ENCODE measurements at places on chromosomes 6 and 20. TPM values are rescaled to one million over a fixed set of nuclear protein-coding genes. Genes with fewer than 3 reads are reported as not detected.

DNA sequence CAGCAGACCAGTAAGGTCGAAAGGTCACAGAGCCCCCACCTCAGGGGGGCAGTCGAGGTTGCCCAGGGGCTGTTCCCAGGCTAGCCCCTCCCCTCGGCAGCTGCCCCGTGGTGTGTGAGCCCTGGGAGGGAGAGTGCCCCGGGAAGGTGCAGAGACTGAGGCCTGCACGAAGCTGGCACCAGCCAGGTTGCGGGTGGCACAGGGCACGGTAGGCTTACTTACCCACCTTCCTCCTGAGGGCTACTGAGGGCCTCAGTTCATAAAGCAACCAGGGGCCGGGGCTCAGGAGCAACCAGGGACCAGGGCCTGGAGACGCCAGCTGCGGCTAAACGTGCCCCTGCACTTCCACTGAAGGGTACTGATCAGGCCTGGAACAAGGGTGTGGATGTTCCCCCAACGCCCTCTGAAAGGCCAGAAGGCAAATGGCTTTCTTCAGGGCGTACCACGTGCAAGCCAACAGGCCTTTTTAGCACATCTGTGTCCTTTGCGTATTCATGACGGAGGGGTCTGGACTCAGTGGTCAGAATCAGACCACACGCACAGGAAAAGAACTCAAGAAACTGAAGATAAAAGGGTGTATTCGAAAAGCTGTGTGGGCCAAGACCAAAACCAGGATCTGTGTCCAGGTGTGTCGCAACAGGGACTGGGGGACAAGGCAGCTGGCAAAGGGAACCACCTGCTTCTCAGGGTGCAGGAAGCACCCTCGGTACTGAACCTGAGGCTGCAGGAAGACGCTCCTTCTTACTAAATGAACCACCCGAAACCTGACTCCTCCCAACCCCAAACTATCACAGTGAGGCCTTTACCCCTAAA lies 24.5 kb upstream of the TCFL5 start:
- H3K27me3 ChIP-seq: no peaks in the 10 kb centered on the region
- DNase-seq: no peak
- H3K27ac ChIP-seq: peak overlapping the region; percentile 16
- H3K4me3 ChIP-seq: no peak overlapping the region
- no peaks in the 10 kb centered on the region for H3K4me1 ChIP-seq

DNA sequence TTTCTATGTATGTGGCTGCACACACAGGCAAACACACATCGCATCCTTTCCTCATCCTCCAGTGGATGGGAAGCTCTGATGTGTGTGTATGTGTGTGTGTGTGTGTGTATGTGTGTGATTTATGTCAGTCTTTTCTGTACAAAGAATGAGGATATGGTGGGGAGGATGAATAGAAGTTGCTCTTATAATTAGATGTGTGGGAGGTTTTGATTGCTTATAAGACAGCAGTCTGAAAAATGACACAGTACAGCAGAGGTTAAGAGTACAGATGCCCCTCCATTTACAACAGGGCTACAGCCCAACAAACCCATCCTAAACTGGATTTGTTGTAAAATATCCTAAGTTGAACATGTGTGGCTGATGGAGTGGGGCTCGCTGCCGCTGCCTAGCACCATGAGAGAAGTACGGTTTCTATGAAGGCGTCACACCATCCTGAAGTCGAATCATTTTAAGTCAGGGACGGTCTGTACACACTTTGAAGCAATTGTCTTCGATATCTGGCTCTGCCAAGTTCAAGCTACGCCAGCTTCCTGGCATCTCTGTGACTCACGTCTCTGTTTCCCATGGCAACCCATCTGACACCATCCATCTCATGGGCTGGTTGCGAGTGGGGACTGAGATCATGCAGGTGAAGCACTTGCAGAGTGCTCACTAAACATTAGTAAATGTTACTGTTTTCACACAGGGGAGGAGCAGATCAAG lies 252.6 kb downstream of the MYLK4 start:
- H3K4me3 ChIP-seq: no peak overlapping the region
- H3K4me1 ChIP-seq: no peaks in the 10 kb centered on the region
- H3K27me3 ChIP-seq: no peaks in the 10 kb centered on the region
- no peak for DNase-seq
- no peak overlapping the region for H3K27ac ChIP-seq

- peaks cover 8% of the 10 kb centered on the region for H3K4me1 ChIP-seq
- no peak overlapping the region for H3K27ac ChIP-seq
- H3K27me3 ChIP-seq: no peaks in the 10 kb centered on the region
- no peak overlapping the region for H3K4me3 ChIP-seq
Observed at GRCh38 chr20:19631410-19631809, 126.6 kb upstream of the RIN2 start.

- DNase-seq: no peak
- no peaks in the 10 kb centered on the region for H3K4me1 ChIP-seq
- H3K27ac ChIP-seq: no peak overlapping the region
- no peaks in the 10 kb centered on the region for H3K36me3 ChIP-seq
Observed at GRCh38 chr6:129965096-129965495, 53.3 kb upstream of the L3MBTL3 start.

DNA sequence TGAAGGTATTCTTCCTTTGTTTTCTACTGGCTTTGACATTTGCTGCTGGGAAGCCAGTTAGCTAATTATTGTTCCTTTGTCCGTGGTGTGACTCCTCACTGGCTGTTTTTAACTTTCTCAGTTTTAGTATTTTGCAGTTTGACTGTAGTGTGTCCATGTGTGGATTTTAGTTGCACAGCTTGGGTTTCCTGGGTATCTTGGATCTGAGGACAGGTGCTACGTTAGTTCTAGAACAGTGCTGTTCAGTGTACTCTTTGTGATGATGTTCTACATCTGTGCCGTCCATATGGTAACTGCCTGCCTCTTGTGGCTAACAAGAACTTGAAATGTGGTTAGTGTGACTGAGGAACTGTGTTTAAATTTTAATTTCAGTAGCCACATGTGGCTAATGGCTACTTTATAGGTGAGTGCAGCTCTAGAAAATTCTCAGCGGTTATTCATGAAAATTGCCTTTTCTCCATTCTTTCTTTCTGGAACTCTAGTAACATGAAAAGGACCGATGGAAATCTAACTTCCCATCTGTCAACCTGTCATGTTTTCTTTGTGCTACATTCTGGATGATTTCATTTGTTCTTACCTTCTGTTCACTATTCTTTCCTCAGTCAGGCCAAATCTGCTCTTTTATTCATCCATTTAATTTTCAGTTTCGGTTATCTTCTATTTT lies 7.4 kb downstream of the SNX9 start:
- peaks cover 2% of the 10 kb centered on the region for H3K36me3 ChIP-seq
- no peaks in the 10 kb centered on the region for H3K27me3 ChIP-seq
- H3K27ac ChIP-seq: no peak overlapping the region
- no peak overlapping the region for H3K4me3 ChIP-seq
- H3K4me1 ChIP-seq: peaks cover 22% of the 10 kb centered on the region

GRCh38 chr6:24907919-24908649 lies 27.7 kb downstream of the RIPOR2 start:
- peaks cover 15% of the 10 kb centered on the region for H3K36me3 ChIP-seq
- H3K27ac ChIP-seq: no peak overlapping the region
- no peak overlapping the region for H3K4me3 ChIP-seq
- no peak for DNase-seq
- peaks cover 92% of the 10 kb centered on the region for H3K27me3 ChIP-seq

- H3K4me1 ChIP-seq: peaks cover 28% of the 10 kb centered on the region
- H3K27me3 ChIP-seq: no peaks in the 10 kb centered on the region
- H3K27ac ChIP-seq: no peak overlapping the region
- no peak overlapping the region for H3K4me3 ChIP-seq
- DNase-seq: no peak
Observed at GRCh38 chr6:165704045-165704748, 41.2 kb upstream of the PDE10A start.

- H3K36me3 ChIP-seq: no peaks in the 10 kb centered on the region
- no peak overlapping the region for H3K27ac ChIP-seq
- H3K4me1 ChIP-seq: no peaks in the 10 kb centered on the region
- no peak for DNase-seq
Observed at GRCh38 chr6:103085801-103086200, 1692.3 kb downstream of the GRIK2 start.

DNA sequence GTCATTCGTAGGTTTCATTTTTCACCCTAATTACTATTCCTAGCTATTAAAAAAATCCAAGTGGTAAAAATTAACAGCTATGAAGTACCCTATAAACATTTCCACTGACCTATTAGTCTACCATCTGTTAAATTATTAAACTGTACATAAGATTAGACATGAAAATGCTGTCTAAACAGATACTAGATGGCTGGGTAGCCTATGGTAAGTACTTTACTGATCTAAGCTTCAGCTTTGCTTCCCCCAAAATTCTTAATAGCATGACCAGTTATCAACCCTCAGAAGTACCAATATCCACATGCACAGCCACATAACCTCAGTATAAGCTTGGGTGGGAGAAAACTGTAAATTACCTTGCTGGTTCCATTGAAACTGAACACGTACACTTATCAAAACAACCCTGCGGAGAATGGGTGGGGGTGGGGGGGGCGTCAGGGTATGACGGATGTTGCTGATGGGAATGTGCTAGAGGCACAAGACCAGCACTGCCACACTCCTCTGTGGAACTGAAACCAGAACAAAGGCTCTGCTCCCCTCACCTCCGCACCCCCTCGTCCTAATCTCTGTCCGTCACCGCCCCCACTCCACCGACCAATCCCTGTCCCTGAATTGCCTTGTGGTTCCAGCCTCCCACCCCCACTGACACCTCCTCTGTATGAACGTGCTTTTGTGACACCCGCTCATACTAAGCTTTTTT lies 45.3 kb downstream of the B4GALT5 start:
- peaks cover 69% of the 10 kb centered on the region for H3K4me1 ChIP-seq
- H3K4me3 ChIP-seq: peak overlapping the region; percentile 60
- DNase-seq: peak; percentile 71

DNA sequence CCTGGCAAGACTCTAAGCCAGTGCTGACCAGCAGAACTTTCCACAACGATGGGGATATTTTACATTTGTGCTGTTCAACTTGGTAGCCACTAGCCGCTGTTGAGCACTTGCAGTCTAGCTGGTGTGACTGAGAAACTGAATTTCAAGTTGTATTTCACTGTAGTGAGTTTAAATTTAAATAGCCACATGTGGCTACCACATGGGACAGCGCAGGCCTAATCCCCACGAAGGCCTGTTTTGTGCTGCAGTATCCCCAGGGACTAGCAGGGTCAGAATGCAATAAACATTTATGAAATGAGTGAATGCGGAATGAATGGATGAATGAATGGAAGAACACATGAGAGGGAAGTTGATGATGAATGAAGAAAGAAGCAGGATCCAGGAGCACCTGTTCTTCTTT lies 115.8 kb downstream of the TRERF1 start:
- H3K4me3 ChIP-seq: no peak overlapping the region
- no peaks in the 10 kb centered on the region for H3K36me3 ChIP-seq
- peaks cover 7% of the 10 kb centered on the region for H3K27me3 ChIP-seq
- H3K4me1 ChIP-seq: peaks cover 26% of the 10 kb centered on the region
- no peak overlapping the region for H3K27ac ChIP-seq

Gene GJA10
- total RNA-seq: not detected

Gene SLC22A1
- total RNA-seq: 4.5 TPM

Gene GSTA2
- not detected for total RNA-seq

Gene ALDH5A1
- 22.2 TPM for total RNA-seq

Gene LY6G6F
- total RNA-seq: not detected

Gene SUMO4
- total RNA-seq: 1.4 TPM

Gene MC3R
- not detected for total RNA-seq

Gene FOXF2
- 0.17 TPM for total RNA-seq

Gene EDN3
- total RNA-seq: not detected

Gene TCFL5
- total RNA-seq: 18.9 TPM

Gene HLA-DOA
- 1.7 TPM for total RNA-seq

Gene HCK
- not detected for total RNA-seq

Measured in Calu3 (cell line).